Thoracic aorta endothelial cell (primary cell): ENCODE measurements at places on chromosomes 12 and 14. TPM values are rescaled to one million over a fixed set of nuclear protein-coding genes. Genes with fewer than 3 reads are reported as not detected.

CYP46A1 gene
- under 0.01 and 0.14 TPM in 2 replicates for total RNA-seq

DACT1 gene
- 0.29 and 1.5 TPM in 2 replicates for total RNA-seq

IL26 gene
- total RNA-seq, result not detected in 2 replicates

SELPLG gene
- 0.22 and 0.27 TPM in 2 replicates for total RNA-seq

MAX gene
- 56.0 and 64.7 TPM in 2 replicates for total RNA-seq

PNN gene
- total RNA-seq, result 38.4 and 45.1 TPM in 2 replicates

SUSD6 gene
- total RNA-seq, result 15.4 and 21.3 TPM in 2 replicates

TAS2R7 gene
- 0.13 and 0.14 TPM in 2 replicates for total RNA-seq

SRRM4 gene
- not detected in 2 replicates for total RNA-seq

KRT2 gene
- not detected in 2 replicates for total RNA-seq

SAMD15 gene
- 1.7 and 2.4 TPM in 2 replicates for total RNA-seq
